Fibroblast of lung (primary cell): ENCODE measurements at places on chromosomes 5 and 9.

GRCh38 chr9:114369216-114370130 is 18.3 kb downstream of the AKNA start:
- no peak for DNase-seq

DNA sequence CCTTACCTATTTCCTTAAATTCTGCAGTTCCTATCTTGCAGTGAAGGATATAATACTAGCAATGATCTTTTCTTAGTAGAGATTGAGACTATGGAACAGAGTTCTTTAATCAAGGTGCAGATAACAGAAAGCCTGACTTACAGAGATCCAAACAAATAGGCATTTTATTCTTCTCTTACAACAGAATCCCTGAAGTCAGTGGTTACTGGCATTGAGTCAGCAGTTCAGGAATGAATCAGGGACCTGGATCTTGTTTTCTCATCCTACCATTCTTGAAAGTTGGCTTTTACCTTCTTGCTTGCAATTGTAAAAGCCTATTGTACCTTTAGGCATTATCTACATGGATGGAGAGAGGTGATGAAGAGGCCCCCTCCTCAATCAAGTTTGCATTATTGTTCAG is 47.5 kb upstream of the TLE4 start:
- peak; percentile 69 for DNase-seq

GRCh38 chr5:156239800-156240199 is 87.2 kb upstream of the SGCD start:
- no peak for DNase-seq

GRCh38 chr5:20032896-20033295 is 44.9 kb upstream of the CDH18 start:
- DNase-seq, result peak; percentile 4

DNA sequence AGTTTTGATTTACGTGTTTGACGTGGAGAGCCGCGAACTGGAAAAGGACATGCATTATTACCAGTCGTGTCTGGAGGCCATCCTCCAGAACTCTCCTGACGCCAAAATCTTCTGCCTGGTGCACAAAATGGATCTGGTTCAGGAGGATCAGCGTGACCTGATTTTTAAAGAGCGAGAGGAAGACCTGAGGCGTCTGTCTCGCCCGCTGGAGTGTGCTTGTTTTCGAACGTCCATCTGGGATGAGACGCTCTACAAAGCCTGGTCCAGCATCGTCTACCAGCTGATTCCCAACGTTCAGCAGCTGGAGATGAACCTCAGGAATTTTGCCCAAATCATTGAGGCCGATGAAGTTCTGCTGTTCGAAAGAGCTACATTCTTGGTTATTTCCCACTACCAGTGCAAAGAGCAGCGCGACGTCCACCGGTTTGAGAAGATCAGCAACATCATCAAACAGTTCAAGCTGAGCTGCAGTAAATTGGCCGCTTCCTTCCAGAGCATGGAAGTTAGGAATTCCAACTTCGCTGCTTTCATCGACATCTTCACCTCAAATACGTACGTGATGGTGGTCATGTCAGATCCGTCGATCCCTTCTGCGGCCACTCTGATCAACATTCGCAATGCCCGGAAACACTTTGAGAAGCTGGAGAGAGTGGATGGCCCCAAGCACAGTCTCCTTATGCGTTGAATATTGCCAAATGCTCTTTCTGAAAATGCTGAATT is 850 bp downstream of the RRAGA start:
- DNase-seq, result peak; percentile 42

- peak; percentile 20 for DNase-seq
Observed at GRCh38 chr5:98839469-98840383, 66.3 kb downstream of the RGMB start.

DNA sequence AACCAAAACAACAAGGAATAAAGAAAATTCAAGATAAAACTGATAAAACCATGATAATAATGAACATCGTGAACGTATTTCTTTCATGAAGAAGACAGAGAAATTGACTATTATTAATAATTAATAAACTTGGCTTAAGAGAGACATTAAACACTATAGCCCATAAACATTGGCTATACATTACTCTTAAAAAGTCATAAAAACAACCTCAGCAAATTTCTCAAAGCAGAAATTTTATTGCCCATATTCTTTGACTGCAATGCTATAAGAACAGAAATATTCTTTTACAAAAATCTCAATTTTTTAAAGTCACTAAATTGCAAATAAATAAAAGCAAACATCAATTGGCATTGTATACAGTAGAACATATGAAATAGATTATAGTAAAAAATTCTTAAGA is 42.5 kb downstream of the CSF2 start:
- no peak for DNase-seq

GRCh38 chr5:175107028-175107588 is 336.9 kb downstream of the DRD1 start:
- DNase-seq, result no peak

DNA sequence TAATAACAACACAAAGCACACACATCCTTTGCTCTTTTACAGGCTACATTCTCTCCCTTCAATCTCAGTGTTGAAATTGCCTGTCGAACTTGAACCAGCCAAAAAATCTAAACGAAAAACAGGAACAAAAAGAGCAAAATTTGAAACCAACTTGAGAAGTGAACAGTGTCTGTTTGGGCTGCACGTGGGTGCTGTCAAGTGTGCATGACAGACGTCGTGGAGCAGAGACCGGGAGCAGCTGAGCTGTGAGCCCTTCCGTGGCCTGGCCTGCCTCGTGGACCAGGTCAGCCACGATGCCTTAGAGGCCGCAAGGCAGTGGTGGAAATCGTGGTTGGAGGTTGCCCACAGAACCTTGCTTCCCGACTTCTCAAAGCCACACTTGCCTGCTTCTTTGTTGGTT is 34.8 kb upstream of the DENND1A start:
- no peak for DNase-seq

- DNase-seq, result no peak
Observed at GRCh38 chr5:39114155-39114554, 40.0 kb upstream of the RICTOR start.

DNA sequence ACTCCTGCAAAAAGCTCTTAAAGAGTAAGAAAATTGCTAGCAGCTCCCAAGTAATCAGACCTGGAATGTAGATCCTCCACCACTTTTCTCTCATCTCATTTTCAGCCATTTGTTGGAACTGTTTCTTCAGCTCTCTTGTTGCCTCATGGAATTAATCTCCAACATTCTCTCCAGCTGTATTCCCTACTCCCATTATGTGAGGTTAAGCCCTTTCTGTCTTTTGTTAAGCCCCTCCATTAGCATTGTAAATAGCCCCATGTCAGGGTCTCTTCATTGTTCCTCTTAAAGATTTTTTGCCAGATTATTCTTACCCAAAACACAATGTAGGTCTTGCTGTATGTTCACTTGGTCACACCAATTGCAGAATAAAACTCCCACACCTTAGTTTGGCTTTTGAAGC is 119.8 kb downstream of the PLPPR1 start:
- DNase-seq, result no peak

GRCh38 chr5:95746194-95746593 is 15.1 kb downstream of the RHOBTB3 start:
- DNase-seq, result no peak

- peak; percentile 7 for DNase-seq
Observed at GRCh38 chr5:112594095-112594850, 143.4 kb upstream of the APC start.

- no peak for DNase-seq
Observed at GRCh38 chr9:127970401-127971313, 10.1 kb downstream of the EEIG1 start.

DNA sequence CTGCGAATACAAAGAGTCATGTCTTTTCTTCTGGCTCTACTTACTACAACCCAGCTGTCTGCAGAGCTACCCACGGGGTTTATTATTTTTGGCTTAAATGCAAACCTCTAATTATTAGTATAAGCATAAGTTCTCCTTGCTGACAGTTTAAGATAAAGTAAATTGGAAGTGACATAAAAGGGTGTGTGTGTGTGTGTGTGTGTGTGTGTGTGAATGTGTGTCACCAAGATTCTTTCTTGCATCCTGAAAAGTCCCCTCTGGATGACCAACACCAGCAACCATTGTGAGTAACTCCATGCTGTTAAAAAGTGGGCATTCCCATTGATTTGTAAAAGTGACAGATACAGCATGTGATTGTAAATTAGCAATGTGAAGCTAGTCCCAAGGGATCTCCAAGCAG is 803.8 kb upstream of the ZNF608 start:
- DNase-seq, result peak; percentile 92

- DNase-seq, result no peak
Observed at GRCh38 chr5:10592601-10593000, 28.7 kb downstream of the ANKRD33B start.

DNA sequence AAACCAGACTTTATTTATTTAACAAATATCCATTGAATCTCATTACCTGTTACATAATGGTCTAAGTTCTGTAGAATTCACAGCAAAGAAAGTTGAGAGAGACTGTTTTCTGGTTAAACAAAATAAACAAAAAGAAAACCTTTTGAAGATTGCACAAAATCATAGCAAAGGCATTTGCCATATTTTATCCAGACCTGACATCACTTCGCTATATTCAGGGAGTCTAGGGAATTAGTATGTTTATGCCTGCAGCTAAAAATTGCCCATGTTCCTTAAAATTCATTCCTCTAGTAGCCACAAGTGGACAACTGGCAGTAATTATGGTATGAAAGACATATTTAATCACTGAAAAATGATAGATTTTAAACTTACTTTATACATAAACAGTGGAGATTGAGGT is 577.0 kb upstream of the DAB2 start:
- DNase-seq, result no peak

DNA sequence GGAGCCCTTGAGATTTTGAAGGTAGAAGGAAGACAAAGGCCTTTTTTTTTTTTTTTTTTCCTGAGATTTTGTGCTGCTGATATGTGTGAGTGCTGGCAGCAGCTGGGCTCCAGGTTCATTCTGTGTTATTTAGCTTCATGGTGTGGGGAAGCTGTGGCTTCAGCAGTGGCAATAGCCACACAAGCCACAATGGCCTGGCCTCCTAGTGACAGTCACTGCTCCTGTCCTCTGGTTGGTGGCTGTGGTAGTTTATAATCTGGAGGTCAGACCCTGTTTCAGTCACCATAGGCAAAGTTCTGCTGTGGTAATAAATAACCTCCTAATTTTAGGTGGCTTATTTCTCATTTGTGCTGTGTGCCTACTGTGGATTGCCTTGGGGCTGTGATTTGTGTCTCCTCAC is 28.2 kb upstream of the GPR151 start:
- no peak for DNase-seq

DNA sequence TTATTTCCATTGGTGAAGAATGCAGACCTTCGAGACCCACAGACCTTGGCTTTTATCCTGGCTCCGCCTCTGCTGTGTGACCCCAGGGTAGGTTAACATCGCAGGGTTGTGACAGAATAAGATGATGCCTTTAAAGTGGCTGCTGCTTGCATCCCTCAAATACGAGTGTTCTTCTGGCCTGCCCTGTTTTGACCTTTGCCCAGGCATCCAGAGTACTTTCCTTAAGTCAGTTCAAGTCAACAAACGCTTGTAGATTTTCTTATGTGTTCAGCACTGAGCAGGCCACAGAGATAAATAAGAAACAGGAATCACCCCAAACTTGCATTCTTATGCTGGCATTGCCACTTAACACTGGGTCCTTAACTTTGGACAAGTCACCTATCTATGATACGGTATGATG is 50.2 kb downstream of the GPR21 start:
- DNase-seq, result no peak

- peak; percentile 38 for DNase-seq
Observed at GRCh38 chr5:145776886-145777285, 58.3 kb downstream of the PRELID2 start.

DNA sequence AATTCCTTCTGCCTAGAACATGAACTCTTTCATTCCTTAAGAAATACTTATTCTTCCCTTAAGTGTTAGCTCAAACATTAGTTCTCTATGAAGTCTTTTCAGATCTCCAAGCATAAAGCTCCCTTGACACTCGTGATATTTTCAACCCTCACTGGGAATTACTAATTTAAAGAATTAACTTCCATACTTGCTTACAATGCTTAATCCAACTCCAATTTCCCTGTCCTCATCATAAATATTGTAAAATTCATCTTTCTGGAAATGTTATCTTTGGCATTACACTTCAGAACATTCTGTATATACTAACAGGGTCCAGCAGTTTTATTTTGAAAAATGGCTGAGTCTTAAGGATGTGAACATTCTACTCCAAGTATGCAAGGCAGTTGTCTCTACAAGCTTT is 7.2 kb downstream of the STARD4 start:
- peak; percentile 47 for DNase-seq

GRCh38 chr9:35743452-35743851 is 5.6 kb downstream of the GBA2 start:
- DNase-seq, result no peak
